ENCODE measurements at places on chromosomes 6 and 20. TPM values are rescaled to one million over a fixed set of nuclear protein-coding genes. Genes with fewer than 3 reads are reported as not detected.

Gene HLA-DQA2
- total RNA-seq, result not detected

Gene RIPPLY2
- total RNA-seq, result 2.7 TPM

Gene MEP1A
- total RNA-seq, result not detected

Gene CST5
- not detected for total RNA-seq

Gene PI3
- total RNA-seq, result not detected

Gene IL17A
- total RNA-seq, result not detected

Gene GGTLC1
- total RNA-seq, result not detected

Gene ADGB
- 3.1 TPM for total RNA-seq

Gene SLC35D3
- total RNA-seq, result 4.9 TPM

Gene CST2
- not detected for total RNA-seq

Gene PRELID3B
- total RNA-seq, result 45.1 TPM

Gene POM121L2
- not detected for total RNA-seq

Gene IRF4
- 7.6 TPM for total RNA-seq

Gene PHACTR1
- total RNA-seq, result 21.8 TPM

Gene FHL5
- 0.60 TPM for total RNA-seq

Gene SLC52A3
- total RNA-seq, result 0.93 TPM

Gene PRR18
- 0.22 TPM for total RNA-seq

Gene PTPRK
- total RNA-seq, result 107 TPM

Gene ZSCAN31
- 16.6 TPM for total RNA-seq

Gene DEFB124
- total RNA-seq, result not detected

Gene GJA10
- total RNA-seq, result 2.5 TPM

Gene AKAP7
- total RNA-seq, result 26.6 TPM

Gene BPIFB1
- not detected for total RNA-seq

Gene GSTA3
- total RNA-seq, result not detected

Gene CCR6
- not detected for total RNA-seq

Gene MED20
- total RNA-seq, result 24.9 TPM

Gene TRIM10
- total RNA-seq, result 1.0 TPM

Gene SLC22A16
- total RNA-seq, result 0.82 TPM

Gene FOXA2
- not detected for total RNA-seq

Gene RBPJL
- not detected for total RNA-seq

Gene LTB
- total RNA-seq, result 1.4 TPM

Gene PPP1R16B
- 7.5 TPM for total RNA-seq

Gene AURKA
- total RNA-seq, result 9.7 TPM

Gene CCN6
- total RNA-seq, result not detected

Gene DOP1A
- 85.2 TPM for total RNA-seq

Gene MUC21
- 0.11 TPM for total RNA-seq

Gene EGFL8
- total RNA-seq, result 21.4 TPM

Gene B3GAT2
- 15.0 TPM for total RNA-seq

Gene C6orf52
- not detected for total RNA-seq

Gene APCDD1L
- total RNA-seq, result 5.1 TPM

Gene FAM83C
- 0.16 TPM for total RNA-seq

Gene ALDH5A1
- 17.5 TPM for total RNA-seq

Gene CENPQ
- total RNA-seq, result 11.0 TPM

Gene MARCKS
- 248 TPM for total RNA-seq

Gene DYNLT2
- total RNA-seq, result 6.4 TPM

Gene SLC17A2
- total RNA-seq, result not detected

Gene HMGN3
- total RNA-seq, result 112 TPM

Gene LRFN2
- total RNA-seq, result 6.2 TPM

Gene SNRNP48
- total RNA-seq, result 37.0 TPM

Gene ERVFRD-1
- not detected for total RNA-seq

Gene GHRH
- not detected for total RNA-seq
